Stimulated activated CD8-positive, alpha-beta memory T cell treated with anti-CD3 and anti-CD28 coated beads, Interleukin-4, amount 100 ng/mL, for 4 hours (primary cell): ENCODE measurements at places on chromosomes 5 and 9.

DNA sequence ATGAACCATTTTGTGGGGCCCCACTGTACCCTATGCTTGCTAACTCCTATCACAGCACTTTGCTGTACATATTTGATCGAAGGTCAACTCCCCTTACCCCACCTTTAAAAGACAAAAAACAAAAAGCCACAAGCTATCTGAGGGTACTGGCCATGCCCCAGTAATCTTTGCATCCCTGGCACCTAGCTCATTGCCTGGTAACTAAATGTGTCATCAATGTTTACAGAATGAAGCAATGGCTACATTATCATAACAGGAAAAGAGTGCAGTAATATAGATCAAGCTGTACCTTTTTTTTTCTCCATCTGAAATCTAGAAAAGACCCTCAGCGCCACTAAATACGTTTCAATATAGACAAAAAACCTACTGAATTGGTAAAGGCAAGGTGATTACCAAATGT lies 188.0 kb downstream of the ELAVL2 start:
- no peak for DNase-seq

GRCh38 chr5:142143878-142144277 lies 35.3 kb downstream of the NDFIP1 start:
- DNase-seq, result no peak

GRCh38 chr9:72875221-72875620 lies 77.6 kb downstream of the ALDH1A1 start:
- no peak for DNase-seq

- no peak for DNase-seq
These were observed 59.7 kb downstream of the ERBIN start for GRCh38 chr5:65986050-65986451.

GRCh38 chr5:135356522-135357318 lies 42.3 kb downstream of the MACROH2A1 start:
- no peak for DNase-seq

DNA sequence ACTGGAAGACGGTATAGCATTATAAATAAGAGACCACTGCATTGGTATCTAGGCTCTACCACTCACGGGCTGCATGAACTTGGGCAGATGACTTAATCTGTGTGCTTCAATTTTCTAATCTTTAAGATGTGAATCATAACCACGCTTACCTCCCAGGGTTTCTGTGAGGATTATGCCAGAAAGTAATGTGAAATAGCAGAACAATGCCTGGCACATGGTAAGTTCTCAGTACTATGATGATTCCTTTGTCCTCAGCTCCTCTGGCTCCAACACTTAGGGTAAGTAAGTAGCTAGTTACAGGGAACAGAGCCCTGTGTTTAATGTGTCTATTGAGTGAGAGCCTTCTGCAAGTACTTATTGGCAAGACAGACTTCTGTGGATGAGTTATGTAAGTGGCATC lies 31.1 kb downstream of the POU4F3 start:
- DNase-seq, result no peak

GRCh38 chr9:128138001-128138400 lies 10.5 kb upstream of the PTGES2 start:
- DNase-seq, result no peak

DNA sequence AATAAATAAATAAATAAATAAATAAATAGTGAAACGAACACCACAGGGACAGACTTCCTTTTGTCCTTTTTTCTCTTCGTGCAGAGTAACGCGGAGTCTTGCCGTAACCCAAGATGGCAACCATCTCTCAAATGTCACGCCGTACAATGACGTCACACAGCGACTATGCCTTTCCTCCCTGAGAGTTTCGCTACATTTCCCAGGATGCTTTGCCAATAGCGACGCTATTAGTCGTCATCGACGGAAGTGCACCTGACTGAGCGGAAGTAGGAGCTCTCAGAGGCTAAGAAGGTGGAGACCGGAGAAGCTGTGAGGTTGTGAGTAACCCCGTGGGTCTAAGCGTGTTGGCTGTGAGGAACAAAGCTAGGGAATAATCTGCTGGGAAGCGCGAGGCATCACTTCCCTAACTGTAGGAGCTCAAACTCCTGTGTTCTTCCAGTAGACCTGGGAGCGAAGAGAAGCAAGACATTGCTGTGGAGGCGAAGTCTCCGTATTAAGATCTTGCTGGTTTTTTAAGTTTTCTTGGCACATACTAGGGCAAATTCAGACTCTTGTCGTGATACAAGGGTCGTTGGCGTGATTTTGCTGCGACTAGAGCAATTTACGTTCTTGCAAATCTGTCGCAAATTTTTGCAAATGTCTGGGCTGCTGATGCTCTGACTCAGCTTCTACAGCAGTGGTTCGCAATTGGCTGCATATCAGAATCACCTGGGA lies at the start of gene TTC1:
Gene TTC1, plus strand, starts transcription at position 263 of the 714 bp plus-strand sequence. CDS start 1,390 bp downstream, outside the sequence.
- DNase-seq, result peak; percentile 87

- DNase-seq, result peak; percentile 58
These were observed 71.2 kb downstream of the RAPGEF1 start for GRCh38 chr9:131668439-131669268.

- DNase-seq, result no peak
These were observed 328.9 kb upstream of the MEF2C start for GRCh38 chr5:89211836-89212235.

DNA sequence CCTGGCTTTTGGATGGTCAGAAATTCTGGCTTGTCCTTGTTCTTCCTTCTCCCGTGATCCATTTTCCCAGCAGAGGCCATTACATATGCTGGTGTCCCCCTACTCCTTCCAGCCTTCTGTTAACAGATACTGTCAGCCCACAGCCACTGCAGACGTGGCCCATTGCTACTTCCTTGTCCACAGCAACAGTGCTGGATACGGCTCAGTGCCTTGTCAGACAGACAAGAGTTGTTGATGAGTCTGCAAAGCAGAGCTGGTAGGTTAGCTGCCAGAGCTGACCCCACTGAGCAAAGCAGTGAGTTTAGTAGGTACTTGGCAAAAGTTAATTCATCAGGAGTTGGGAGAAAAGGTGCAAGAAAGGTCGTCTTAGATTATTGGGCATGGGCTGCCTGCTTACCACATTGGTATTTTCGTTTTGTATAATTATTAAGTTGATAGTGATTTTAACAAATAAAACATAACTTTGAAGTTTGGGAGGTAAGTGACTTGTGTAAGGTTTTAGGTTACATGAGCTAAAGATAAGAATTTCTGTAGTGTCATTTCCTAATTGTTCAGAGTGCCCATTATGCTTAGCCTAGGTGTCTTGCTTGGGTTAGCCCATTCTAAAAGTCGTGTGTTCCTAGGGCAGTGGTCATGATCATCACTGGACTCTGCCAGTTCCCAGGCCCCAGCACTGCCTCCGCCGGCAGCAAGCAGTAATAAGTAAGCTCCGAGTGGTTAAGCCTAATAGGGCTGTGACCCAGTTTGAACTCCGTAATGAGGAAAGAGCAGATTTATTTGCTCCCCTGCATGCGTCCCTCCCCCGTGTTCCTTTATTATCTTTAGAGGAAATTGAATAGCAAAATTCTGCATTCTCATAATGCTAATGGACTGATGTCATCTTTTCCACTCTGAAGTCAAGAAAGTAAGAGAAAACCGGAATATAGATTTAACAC lies 292.0 kb downstream of the FANCC start:
- DNase-seq, result no peak

- DNase-seq, result no peak
These were observed 25.1 kb downstream of the ARHGAP26 start for GRCh38 chr5:142795251-142795650.

GRCh38 chr9:133683586-133684120 lies 47.5 kb downstream of the DBH start:
- DNase-seq, result no peak

DNA sequence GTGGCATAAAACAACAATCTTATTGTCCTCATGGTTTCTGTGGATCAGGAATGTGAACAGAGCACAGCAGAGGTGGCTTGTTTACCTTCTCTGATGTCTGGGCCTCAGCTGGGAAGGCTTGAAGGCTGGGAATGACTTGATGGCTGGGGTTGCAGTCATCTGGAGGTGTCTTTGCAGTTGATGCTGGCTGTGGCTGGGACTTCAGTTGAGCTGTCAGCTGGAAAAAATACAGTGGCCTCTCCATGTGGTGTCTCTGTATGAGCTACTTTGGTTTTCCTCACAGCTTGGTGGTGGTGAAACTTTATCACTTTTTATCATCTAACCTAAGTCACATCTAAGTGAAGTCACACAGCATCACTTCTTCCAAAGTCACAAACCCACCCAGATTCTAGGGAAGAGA lies 24.7 kb upstream of the STX17 start:
- no peak for DNase-seq

- no peak for DNase-seq
These were observed 621.0 kb upstream of the ADAMTS16 start for GRCh38 chr5:4518903-4519672.

DNA sequence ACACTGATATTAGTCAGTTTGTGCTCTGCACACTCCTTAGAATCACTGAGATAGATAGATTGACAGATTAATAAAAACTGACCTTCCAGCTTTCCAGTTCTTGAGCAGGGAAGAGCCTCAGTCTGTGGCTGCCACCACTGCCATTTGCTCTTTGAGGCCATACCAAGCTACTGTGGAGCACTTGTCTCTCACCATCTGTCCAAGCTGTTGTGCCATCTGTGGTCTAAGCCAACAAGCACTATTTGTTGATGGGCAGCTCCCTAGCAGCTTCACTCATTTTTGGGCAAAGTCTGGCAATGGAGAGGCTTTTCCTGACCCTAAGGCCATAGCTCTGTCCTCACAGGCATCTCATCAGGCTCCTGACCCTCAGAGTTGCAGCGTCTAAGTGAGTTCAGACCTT lies 30.4 kb downstream of the HTR1A start:
- DNase-seq, result no peak

DNA sequence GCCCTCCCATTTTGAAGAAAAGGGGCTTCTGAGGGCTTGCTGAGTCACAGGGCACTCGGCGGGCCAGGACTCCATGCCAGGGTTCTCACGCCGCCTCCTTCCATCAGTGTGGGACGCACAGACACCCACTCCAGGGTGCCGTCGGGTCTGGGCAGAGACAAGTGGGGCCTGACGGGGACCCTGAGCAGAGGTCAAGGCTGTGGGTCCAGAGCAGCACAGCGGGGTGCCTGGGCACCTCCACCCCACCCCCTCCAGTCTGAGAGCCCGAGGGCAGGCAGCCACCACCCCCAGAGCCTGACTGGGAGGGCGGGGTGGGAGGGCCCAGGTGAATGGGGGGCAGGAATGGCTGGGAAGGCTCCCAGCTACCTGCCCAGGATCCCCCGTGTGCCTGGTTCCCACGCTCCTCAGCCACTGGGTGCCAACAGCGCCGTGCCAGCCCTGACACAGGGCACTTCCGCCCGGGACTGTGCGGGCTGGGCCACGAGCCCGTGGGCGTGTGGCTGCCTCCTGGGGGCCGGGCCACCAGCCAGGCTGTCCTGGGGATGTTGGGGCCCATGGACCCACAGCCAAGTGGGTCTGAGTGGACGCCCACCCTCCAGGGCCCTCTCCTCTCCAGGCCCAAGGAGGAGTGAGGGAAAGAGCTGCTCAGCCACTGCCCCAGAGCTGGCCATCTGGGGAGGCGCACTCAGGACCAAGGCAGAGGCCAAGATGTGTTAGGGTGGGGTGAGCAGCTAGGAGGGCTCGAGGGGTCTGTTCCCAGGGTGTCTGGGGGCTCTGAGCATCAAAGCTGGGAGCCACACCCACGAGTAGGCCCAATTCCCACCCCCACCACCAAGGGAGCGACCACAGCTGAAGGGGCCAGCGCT lies 10.1 kb upstream of the NRARP start:
- no peak for DNase-seq

- DNase-seq, result no peak
These were observed 22.5 kb downstream of the PALM2AKAP2 start for GRCh38 chr9:109802491-109802890.

GRCh38 chr9:128685636-128686489 lies 3.2 kb upstream of the SET start:
- DNase-seq, result peak; percentile 30

- DNase-seq, result no peak
These were observed 4.4 kb upstream of the FAM13B start for GRCh38 chr5:138037271-138037670.

- no peak for DNase-seq
These were observed 105.7 kb downstream of the UGCG start for GRCh38 chr9:112002131-112002846.

GRCh38 chr5:612498-613424 lies 621 bp downstream of the CEP72 start:
- no peak for DNase-seq

- no peak for DNase-seq
These were observed 18.6 kb downstream of the IRX2 start for GRCh38 chr5:2732850-2733249.

- DNase-seq, result peak; percentile 90
These were observed 6.4 kb downstream of the TSPAN17 start for GRCh38 chr5:176653401-176654385.

GRCh38 chr5:131272724-131273123 lies 8.9 kb downstream of the CDC42SE2 start:
- no peak for DNase-seq

GRCh38 chr9:129138476-129139232 lies 27.4 kb downstream of the PTPA start:
- no peak for DNase-seq

- DNase-seq, result no peak
These were observed 36.7 kb downstream of the GPR21 start for GRCh38 chr9:123070198-123070597.
